ENCODE measurements at places on chromosomes 16 and 17.

DNA sequence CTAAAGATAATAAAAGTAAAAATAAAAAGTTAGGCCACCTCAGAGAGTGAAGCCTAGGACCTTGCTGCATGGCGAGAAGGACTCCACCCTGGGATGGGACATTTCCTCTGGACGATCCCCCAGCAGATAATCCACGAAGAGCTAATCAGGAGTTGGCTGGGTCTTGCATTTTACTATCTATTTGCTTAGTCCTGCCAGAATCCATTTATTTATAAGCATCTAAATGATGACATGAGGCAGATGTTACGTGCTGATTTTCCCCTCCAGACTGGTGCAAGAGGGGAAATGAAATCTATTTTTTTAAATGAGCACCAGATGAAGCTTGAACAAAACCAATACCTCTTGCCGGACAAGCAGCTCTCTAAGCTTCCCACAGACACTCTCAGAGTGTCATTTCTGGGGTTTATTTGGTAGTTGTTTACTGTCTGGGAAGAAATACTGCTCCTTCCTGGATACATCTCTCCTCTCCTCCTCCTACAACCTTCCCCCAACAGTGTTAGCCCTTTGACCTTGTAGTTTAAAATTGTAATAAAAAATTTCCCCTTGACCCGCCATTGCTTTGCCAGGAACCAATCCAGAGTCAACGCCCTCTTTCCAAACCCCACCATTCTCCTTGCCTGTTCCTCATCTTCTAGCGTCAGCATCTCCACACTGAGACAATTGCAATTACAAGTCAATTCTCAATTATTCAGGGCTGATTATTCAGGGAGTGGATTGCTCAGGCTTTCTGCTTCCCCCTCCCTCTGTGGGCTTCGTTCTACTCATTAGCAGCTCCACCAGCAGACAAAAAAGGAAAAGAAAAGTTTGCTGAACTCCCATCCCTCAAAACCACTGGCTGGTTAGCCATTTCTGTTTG, 63.0 kb downstream of the GSG1L start:
- DNase-seq, result no peak

- DNase-seq, result peak; percentile 13
Observed at GRCh38 chr17:74123350-74123749, 80.1 kb upstream of the RPL38 start.

DNA sequence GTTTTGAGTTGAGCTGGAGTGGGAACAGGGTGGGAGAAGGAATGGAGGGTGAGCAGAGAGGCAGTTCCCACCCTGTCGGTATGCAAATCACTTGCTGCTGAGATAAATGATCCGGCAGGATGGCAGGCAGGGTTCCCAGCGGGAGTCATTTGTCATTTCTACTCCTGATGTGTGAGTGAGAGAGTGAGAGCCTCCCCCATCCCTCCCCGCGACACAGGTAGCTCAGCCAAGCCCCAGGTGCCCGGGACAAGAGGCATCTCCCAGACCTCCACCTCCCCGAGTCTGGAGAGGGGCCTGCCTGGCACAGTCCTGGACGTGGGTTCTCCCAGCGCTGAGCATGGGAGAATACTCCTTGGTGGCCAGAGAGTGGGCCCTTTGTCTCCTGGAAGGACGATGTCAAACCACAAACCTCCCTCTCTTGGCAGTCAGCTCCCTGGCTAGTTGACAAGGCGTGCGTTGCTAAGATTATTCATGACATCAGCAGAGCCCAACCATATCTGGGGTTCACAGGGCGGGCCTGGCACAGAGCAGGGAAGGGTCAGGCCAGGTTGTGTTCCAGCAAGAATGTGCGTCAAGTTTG, 33.7 kb upstream of the TNRC6C start:
- DNase-seq, result peak; percentile 37

- no peak for DNase-seq
Observed at GRCh38 chr16:12141073-12141951, 164.8 kb downstream of the SNX29 start.

GRCh38 chr16:88924834-88925539, 52.0 kb downstream of the CBFA2T3 start:
- peak; percentile 93 for DNase-seq

GRCh38 chr17:1623057-1623630, 5.5 kb downstream of the SLC43A2 start:
- no peak for DNase-seq

- peak; percentile 66 for DNase-seq
Observed at GRCh38 chr17:76414334-76415295, 30.2 kb downstream of the SPHK1 start.

GRCh38 chr16:88888057-88888456, 21.6 kb upstream of the PABPN1L start:
- DNase-seq, result no peak

- peak; percentile 69 for DNase-seq
Observed at GRCh38 chr17:61221597-61222471, 177.8 kb upstream of the TBX2 start.

- no peak for DNase-seq
Observed at GRCh38 chr17:59154721-59155438, at the start of gene SKA2. TSS of gene SKA2 (minus strand) at chr17:59155186. CDS start at chr17:59155163, 23 bp downstream.

- peak; percentile 36 for DNase-seq
Observed at GRCh38 chr17:19652595-19652994, 4.0 kb downstream of the ALDH3A2 start.

DNA sequence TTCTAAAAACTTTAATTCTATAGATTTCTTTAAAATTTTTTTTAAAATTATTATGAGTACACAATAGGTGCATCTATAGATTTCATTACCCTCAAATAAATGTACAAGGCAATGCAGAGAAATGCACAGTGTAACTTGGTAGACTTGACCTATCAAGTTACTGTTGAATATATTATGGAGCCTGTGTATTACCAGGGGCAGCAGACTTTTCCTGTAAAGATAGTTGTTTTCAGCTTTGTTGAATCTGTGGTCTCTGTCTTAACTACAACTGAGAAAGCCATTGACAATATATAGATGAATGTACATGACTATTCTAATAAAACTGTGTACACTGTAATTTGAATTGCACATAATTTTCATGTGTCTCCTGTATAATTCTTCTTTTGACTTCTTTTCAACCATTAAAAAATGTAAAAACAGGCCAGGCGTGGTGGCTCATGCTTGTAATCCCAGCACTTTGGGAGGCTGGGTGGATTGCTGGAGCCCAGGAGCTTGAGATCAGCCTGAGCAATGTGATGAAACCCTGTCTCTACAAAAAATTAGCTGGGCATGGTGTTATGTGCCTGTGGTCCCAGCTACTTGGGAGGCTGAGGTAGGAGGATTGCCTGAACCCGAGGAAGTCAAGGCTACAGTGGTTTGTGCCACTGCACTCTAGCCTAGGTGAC, 39.4 kb downstream of the TENT4B start:
- no peak for DNase-seq
